NCI-H446 (cell line): ENCODE measurements at places on chromosomes 2 and 18.
A peak's percentile ranks its signal among the peaks of the same experiment; 100 is the strongest.

- DNase-seq, result no peak
These were observed 1100.2 kb downstream of the CBLN2 start for GRCh38 chr18:71443706-71444480.

DNA sequence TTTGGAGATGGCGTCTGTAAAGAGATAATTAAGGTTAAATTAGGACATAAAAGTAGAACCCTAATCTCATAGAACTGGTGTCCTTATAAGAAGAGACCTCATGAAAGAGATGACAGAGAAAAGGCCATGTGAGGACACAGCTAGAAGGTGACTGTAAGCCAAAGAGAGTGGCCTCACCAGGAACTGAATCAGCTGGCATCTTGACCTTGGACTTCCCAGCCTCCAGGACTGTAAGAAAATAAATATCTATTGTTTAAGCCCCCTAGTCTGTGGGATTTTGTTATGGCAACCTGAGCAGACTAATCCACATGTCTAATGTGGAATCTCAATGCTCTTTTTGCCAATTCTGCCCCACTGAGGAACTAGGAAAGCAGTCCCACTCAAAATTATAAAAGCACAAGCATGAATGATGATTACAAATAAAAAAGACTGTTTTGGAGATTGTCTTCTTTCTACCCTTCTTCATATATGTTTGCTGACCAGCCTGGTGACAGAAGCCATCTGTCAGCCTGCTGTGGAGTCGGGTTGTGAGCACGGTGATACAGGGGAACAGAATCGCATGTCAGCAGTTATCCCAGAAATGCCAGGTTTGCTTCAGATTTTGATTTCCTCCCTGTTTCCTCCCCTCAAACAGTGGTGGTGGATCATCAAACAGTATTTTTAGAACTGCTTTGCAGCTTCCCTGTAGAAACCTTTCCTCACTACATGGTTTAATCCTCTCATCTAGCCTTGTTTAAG, 54.2 kb downstream of the INPP4A start:
- DNase-seq, result no peak

- no peak for DNase-seq
These were observed 129.7 kb upstream of the SIX2 start for GRCh38 chr2:45138904-45139303.

DNA sequence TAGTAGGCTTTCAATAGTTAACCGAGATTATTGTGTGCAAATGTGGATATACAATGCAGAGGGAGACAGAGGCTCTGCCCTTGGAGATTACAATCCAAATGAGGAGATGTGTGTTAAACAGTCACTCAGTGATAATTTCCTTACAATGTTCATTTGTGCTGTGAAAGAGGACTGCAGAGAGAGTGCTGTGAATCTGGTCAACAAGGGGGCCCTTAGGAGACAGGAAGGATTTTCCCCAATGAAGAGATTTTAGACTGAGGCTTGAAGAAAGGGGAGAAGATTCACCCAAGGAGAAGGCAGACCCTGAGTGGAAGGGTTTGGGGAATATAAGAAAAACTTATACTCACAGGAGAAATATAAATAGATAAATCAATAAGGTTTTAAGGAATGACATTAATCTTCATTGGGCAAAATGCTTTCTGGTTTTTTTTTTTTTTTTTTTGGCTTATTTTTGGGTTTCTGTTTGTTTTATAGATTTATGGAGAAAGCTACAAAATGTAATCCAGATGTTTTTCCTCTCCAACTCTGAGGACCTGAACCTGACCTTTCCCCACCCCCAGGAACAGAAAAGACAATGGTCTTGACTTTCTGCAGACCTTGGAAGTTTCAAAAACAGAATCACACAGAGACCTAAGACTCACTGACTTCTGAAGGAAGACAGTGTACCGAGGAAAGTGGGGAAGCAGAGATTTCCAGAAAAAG, 151.3 kb upstream of the SERPINE2 start:
- no peak for DNase-seq

DNA sequence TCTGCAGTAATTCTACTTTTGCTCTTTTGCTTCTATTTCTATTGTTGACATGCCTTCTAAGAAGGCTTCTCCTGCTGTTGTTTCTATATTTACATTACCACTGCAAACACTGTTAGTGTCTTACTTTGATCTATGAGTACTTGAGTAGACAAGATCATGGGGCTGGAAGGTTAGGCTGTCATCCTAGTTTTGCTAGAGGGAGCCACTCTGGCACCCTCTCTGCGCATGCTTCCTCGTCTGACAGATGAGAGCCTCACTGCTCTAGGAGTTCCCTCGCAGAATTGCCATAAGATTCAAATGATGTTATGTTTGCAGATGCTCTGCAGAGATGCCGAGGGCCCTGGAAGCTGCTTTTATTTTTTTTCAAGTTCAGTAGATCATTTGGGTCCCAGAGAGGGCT, 185.6 kb downstream of the RNF144A start:
- no peak for DNase-seq

- DNase-seq, result no peak
These were observed 10.4 kb downstream of the COPS9 start for GRCh38 chr2:240125742-240126141.

DNA sequence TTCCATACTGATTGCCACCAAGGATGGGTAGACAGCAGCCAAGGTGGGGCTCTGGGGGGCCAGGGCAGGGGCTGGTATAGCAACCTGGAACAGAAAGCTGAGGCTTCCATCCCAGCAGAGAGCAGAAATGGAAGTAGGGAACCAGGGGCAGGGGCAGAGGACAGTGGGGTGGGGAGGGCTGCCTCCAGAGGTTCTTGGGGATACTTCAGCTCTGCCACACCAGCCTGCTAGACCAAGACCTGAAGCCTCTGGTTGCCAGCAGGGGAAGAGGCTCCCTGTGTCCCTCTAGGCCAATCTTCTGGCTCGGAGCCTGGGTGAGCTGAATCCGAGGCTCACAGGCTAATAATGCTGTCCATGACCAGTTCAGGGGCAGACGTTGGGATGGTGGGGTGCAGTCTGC, 329.0 kb downstream of the DYSF start:
- no peak for DNase-seq

DNA sequence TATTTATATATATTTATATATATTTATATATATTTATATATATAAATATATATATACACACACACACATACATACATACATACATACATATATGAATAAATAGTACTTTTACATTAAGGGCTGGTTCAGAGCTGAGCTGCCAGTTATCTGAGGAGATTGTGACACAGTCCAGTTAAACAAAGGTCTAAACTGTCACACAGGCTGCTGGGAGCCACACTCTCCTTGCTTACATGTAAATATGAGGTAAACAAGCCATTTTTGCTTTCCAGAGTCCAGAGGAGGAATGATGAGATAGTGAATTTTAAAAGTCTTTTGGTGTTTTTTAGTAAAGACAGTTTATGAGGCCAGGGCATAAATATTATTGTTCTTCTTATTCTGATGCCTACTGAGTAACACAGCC, 377.5 kb upstream of the PIK3C3 start:
- no peak for DNase-seq

DNA sequence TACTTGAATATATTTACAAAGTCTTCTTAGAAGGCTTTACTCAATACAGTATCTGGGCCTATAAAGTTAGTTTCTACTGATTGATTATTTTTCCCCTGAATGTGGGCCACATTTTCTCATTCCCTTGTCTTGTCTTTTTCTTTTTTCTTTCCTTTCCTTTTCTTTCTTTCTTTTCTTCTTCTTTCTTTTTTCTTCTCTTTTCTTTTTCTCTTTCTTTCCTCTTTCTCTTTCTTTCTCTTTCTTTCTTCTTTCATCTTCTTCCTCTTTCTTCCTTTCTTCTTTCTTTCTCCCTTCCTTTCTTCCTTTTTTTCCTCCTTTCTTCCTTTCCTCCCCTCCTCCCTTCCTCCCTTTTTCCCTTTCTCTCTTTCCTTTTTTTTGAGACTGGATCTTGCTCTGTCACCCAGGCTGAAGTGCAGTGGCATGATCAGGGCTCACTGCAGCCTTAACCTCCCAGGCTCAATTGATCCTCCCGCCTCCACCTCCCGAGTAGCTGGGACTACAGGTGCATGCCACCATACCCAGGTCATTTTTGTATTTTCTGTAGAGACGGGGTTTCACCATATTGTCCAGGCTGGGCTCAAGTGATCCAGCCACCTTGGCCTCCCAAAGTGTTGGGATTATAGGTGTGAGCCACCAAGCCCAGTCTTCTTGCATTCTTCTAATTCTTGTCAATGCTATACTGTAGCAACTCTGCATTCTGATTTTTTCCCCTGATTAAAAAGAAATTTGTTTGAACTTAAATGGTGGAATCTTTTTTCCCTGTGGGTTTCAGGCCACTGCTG, 133.1 kb upstream of the FBXO11 start:
- no peak for DNase-seq

GRCh38 chr18:21798126-21798525, 57.5 kb downstream of the MIB1 start:
- no peak for DNase-seq

DNA sequence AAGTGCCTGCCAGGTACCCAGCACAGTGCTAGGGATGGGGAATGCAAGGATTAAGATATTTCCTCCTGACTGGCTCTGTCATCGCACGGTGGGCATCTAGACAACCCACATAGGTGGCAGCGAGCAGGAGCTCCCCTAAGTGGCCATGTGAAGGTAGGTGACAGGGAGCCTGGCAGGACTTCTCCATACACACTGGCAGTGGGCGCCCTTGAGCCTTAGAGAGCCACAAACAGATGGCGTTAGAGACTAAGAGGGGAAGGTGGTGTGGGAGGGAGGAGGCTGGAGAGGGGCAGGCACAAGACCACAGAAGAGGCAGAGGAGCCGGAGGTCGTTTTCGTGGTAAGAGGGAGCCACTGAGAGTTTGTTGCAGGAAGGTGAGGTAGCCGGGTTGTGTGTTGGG, 15.2 kb downstream of the PRELID3A start:
- DNase-seq, result peak; percentile 38

DNA sequence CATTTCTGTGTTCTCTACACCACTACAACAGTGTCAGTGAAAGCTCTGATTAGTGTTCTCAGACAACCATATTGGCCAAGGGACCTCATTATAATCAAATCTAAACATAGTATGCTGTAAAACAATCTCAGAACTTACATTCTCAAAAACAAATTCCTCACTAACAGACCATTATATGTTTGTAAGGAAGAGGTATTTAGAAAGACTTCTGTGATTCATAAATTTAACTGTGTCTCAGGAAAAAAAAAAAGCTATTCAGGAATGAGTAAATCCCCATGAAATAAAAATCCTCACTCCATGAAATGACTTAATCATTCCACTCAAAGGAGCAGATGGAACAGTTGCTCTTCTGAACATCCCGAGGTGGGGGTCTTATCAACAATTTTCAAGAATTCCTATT, 413.0 kb downstream of the CDH2 start:
- no peak for DNase-seq

DNA sequence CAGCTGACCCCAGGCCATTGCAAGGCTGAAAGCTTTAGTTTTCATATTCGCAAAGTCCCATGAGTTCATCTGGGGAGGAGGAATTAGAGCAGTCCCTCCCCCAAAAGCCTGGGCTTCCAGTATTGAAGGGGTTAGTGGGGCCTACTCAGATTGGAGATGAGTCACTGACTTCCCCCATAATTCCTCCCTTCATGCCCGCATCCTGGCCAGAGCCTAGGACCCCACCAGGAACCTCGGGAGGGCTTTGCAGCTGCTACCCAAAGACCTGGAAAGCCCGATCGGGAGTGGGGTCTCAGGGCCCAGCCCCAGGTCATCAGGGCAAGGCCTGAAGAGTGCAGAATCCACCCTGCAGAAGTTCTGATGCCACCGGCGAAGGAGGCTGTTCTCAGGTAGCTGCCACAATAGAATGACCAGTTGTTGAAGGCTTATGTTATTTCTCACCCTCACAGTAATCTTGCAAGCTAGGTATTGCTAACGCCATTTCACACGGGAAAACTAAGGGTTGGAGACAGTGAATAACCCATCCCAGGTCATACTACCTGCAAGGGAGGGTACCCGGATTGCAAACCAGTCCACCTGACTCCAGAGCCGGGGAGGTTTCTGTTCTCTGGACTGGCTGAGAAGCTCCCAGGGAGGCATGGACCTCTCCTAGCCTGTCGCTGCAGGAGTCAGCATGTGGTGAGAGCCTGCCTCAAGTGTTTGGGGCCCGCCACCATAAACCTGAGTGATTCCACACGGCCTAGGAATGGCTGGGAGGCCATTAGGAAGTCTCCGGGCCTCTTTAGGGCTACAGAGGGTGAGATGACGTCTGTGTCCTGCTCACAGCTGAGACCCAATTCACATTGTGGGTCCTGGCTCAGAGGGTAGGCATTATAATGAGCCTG, 5.8 kb upstream of the ARID5A start:
- DNase-seq, result no peak

GRCh38 chr2:88247531-88247930, 77.4 kb downstream of the THNSL2 start:
- no peak for DNase-seq

- DNase-seq, result no peak
These were observed 88.2 kb upstream of the TMEM200C start for GRCh38 chr18:5983488-5983887.

DNA sequence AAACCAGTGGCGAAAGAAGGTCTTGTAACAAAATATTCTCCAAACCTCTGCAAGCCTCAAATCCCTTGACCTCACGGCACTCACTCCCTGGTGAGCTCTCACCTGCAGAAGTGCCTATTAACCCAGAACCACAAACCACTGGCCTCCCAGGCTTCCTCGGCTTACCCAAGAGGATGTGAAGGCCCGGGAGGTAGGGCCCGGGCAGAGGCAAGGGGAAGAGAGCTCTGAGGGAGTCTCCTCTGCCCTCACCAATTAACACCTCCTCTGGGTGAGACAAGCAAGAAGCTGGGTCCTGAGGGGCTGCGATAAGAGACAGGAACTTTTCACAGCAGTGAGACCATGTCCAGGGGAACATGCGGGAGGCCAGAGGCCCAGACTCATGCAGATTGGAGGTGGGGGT, 53.7 kb downstream of the EMX1 start:
- no peak for DNase-seq

DNA sequence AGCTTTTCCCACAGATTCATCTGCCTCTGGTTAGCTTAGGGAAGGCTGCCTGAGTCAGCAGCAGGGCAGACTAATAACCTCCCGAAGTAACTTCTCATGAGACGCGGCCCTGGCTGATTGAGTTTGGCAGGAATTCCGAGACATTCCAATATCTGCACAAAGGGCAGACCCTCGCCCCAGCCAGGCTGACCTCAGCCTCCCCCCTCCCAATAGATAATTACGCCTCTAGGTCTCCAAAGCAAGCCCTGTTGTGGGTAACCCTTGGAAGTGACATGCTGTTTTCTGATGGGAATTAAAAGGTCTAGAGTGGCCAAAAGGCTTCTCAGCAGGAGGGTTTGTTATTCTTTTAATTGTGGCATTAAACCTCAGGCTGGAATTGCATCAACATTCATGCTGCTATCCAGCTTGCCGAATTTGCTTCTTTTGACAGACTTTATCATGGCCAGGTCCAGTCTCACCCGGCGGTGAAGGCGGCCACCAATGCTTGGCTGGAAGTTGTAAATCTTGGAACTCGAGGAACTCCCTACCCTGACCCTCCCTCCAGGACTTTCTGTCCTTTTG, 98.0 kb upstream of the SLC14A2 start:
- no peak for DNase-seq

DNA sequence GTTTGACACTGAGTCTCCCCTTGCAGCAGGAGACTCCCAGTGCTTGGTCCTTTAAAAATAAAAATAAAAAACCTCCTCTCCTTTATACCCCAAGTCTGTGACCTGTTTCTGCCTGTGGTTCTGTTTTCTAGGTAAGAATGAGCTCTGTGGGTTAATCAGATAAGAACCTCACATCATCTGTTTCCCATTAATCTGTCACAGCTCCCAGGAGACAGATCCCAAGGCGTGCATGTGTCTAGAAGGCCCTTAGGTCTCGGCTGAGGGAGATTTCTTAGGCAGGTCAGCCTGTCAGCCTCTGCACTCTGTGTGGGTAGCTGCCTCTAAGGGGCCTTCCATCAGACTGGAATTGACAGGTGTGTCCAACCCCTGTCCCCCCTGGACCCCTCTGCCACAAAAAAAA, 80.7 kb downstream of the FHOD3 start:
- DNase-seq, result no peak

- peak; percentile 45 for DNase-seq
These were observed 3.4 kb upstream of the CXCR4 start for GRCh38 chr2:136121204-136121910.
